ENCODE measurements at places on chromosomes 6 and 20. TPM values are rescaled to one million over a fixed set of nuclear protein-coding genes. Genes with fewer than 3 reads are reported as not detected.

The RAB22A gene
- 17.9 TPM for total RNA-seq

The GABRR1 gene
- not detected for total RNA-seq

DNA sequence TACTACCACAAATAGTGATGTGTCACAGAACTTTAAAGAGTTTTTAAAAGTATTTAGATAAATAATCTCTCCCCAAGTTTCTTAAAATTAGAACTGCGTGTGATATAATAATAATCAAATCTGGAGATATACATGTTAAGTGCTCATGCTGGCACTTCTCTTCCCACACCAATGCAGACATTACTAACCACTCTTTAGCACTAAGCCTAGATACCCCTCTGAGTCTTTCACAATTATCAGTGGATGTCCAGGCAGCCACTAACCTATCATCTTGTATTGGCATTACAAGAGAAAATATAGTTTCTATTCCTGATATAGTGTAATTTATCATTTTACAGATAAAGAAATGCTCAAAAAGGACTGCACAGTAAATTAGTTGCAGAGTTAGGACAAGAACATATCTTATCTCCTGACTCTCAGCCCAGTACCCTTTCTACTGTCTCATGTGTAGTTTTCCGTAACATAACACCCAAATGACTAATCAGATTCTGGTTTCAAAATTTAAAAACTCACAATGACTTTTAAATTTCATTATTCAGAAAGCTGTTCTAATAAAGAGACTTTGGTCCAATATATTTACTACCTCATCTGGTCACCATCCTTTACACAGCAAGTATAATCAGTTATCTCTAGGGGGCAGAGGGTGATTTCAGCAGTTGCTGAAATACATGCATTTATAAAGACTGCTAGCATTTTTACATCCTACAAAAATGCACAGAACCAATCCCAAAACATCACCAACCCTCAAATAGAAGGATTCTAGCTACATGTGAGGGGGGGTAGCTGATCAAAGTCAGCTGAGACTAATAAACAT is 215.5 kb upstream of the MCHR2 start:
- DNase-seq, result no peak

GRCh38 chr6:128422871-128423270 is 97.5 kb downstream of the PTPRK start:
- no peak for DNase-seq

The ZNF184 gene
- 18.5 TPM for total RNA-seq

The MOXD1 gene
- total RNA-seq, result 8.9 TPM

Data from progenitor cell of endocrine pancreas (in vitro differentiated cells).